ENCODE measurements at places on chromosomes 3 and 15.

DNA sequence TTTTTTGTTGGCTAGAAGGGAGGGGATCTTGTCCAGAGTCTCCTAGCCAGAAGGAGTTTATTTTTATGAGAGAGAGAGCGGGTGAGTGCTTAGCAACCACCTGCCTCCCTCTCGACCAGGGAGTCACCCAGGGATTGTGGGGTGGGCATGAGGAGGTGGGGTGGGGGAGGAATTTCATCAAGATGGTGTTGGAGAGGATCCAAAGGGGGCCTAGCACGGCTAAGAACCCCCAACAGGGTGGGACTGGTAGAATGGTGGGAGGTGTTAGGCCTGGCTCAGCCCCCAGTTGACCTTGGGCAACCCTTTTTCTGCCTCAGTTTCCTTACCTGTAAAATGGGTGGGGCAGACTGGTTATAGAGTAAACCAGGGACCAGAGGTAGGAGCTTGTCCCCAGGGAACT is 1.8 kb downstream of the SLC6A6 start:
- no peak for DNase-seq

- no peak for DNase-seq
Measured at GRCh38 chr15:85642693-85643066, 152.0 kb downstream of the KLHL25 start.

DNA sequence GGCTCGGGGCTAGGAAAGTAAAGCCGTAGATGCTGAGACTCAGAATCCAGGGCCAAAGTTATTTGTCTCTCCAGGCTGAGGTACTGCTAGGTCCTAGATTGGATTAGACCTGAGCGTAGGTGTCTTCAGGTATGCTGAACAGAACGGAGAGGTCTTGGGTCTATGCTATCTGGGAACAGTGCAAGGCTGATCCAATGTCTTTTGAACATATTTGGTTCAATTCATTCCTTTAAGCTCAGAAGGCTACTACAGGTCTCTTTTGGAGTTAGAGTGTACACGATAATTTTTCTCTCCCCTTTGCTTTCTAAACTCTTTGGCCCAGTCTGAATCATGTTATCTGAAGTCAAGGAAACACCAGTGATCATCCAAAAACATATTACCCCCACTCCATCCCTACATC is 137.5 kb upstream of the TBL1XR1 start:
- no peak for DNase-seq

- DNase-seq, result no peak
Measured at GRCh38 chr3:17195856-17196604, 311.3 kb downstream of the PLCL2 start.

GRCh38 chr3:40523781-40524180 is 979 bp upstream of the ZNF621 start:
- DNase-seq, result no peak

DNA sequence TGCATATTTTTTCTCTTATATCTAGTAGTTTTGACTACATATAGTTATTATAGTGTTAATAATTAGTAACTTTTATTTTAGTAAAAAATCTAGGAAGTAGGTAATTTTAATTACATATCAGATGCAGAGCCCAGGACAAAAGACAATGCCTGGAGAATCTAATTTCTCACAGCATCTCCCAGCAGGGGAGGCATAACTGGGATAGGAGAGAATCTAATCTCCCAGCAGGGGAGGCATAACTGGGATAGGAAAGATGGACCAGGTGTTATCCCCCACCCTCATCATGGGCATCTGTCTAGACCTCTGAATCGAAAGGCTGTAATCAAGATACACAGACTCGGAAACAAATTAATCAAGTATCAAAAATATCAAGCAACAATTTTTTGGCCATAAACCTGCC is 58.2 kb downstream of the OSTN start:
- no peak for DNase-seq

- no peak for DNase-seq
Measured at GRCh38 chr3:99418709-99419108, 219.7 kb upstream of the COL8A1 start.

- DNase-seq, result no peak
Measured at GRCh38 chr3:98188545-98188944, 22.0 kb downstream of the OR5H15 start.

- no peak for DNase-seq
Measured at GRCh38 chr3:141021261-141021660, 29.9 kb upstream of the SPSB4 start.

DNA sequence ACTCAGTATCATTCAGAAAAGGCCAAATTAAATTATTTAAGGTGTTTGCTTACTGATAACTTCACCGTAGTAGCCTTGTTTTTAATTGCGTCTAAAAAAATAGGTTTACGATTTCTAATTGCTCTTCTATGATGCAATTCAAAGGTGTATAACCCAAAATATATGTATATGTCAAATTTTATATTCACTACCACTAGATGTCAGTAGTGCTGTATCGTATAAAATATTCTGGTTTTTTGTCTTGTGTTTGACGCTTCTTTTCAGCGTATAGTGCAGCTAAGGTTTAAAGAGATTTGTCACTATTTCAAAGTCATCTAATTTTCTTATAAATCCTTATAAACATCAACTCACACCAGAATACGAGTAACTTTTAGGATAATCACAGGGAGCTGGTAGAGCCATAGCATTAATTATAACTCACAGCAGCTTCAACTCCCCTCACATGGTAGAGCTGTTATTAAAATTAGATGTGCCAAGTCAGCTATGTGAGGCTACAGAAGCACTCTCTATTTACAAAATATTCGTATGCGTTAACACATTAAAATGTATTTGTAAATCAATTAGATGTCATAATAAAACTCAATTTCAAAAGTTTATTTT is 3.5 kb downstream of the PFN2 start:
- DNase-seq, result no peak

- DNase-seq, result no peak
Measured at GRCh38 chr15:94015324-94015723, 216.0 kb upstream of the MCTP2 start.

GRCh38 chr15:97126553-97127233 is 796.2 kb downstream of the NR2F2 start:
- no peak for DNase-seq

DNA sequence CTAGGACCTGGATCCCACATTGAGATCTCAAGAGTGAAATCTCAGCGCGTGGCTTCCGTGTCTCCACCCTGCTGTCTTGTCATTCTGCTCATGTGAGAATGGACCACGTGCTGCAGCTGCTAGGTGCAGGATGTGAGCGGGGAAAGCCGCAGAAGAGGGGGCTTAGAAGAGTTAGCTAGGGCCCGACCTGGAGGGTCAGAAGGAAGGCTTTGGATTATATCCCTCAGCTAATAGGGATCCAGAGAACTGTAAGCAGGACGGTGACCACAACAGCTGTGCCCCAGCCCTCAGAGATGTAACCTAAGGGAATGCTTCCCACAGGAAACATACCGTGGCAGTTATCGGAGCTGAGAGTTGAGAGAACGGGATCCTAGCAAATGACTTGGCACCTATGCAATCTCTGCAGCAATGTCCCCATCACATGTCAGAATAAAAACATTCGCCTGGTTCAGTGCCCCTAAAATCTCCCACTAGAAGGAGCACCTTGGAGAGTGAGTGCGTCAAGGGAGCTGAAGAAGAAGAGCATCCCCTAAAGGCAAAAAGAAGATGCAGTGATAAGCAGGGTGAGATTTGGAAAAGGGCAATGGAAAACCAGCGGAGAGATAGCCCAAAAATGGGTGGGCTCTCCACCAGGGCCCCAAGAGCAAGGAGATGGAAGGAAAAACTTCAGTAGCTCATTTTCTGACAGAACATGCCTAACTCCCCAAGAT is 76.9 kb upstream of the ST8SIA2 start:
- no peak for DNase-seq

DNA sequence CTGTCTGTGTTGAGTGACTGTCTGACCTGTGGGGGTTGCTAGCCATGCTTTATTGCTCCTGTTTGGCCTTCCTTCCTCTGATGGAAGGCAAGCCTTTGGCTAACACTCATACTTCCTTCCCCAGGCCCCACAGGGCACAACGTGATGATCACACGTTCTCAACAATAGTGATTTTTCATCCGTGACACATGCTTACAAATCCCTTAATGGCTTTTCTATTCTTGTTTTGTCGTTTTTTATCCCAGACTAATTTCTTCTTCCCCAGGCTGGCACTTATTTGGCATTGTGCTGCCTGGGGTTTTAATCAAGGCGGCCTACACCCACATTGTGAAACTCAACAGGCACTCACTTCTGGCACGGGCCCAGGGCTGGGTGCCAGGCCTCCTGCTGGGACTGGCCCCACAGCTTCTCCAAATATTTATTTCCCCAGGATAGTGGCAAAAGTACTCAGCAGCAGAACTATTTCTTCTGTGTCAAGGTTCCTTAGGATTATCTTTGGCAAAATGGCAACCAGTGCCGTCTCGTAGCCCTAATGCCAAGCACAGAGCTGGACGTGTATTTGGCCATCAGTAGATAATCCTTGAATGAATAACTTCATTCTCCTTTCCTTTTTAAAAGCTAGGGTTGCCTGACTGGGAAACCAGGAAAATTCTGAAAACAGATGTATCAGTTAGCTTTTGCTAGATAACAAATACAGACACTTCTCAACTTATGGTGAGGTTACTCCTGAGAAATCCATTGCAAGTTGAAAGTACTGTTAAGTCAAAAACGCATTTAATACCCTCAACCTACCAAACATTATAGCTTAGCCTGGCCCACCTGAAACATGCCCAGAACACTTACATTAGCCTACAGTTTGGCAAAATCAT is 30.6 kb downstream of the CMTM7 start:
- no peak for DNase-seq
